ENCODE measurements at places on chromosomes 2 and 18.
A peak's percentile ranks its signal among the peaks of the same experiment; 100 is the strongest.

GRCh38 chr2:232387451-232388171 is 9.1 kb downstream of the ALPP start:
- H3K4me3 ChIP-seq: peak overlapping the region; percentile 60
- H3K36me3 ChIP-seq: no peaks in the 10 kb centered on the region
- H3K27me3 ChIP-seq: peaks cover 83% of the 10 kb centered on the region
- no peak overlapping the region for H3K27ac ChIP-seq

DNA sequence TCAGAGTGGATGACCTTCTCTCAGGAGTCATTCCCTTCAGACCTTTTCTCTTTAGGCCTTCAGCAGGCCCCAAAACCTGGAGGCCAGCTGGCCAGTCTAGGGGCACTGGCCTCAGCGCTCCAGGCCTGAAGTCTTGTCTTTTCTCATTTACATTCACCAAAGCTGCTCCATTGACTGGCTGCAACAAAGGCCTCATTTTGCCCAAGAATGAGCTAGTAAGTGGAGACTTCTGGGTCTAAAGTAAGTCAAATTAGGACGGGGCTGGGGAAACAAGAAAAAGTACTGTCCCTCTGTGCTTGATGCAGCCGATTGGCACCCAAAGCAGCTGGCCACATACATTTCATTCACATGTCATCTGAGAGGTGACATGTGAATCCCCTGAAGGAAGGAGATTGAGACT is 83.8 kb upstream of the RIOK3 start:
- peak overlapping the region; percentile 68 for H3K27ac ChIP-seq
- H3K36me3 ChIP-seq: no peaks in the 10 kb centered on the region
- no peaks in the 10 kb centered on the region for H3K27me3 ChIP-seq
- no peaks in the 10 kb centered on the region for H3K4me1 ChIP-seq
- H3K4me3 ChIP-seq: no peak overlapping the region

GRCh38 chr2:241741016-241741415 is 6.6 kb downstream of the D2HGDH start:
- H3K4me3 ChIP-seq: no peak overlapping the region
- H3K27ac ChIP-seq: no peak overlapping the region
- no peak for DNase-seq
- no peaks in the 10 kb centered on the region for H3K27me3 ChIP-seq
- no peaks in the 10 kb centered on the region for H3K4me1 ChIP-seq

GRCh38 chr18:37985126-37985525 is 419.5 kb upstream of the CELF4 start:
- no peaks in the 10 kb centered on the region for H3K4me1 ChIP-seq
- H3K36me3 ChIP-seq: no peaks in the 10 kb centered on the region
- no peaks in the 10 kb centered on the region for H3K27me3 ChIP-seq
- peak; percentile 82 for DNase-seq
- no peak overlapping the region for H3K27ac ChIP-seq

DNA sequence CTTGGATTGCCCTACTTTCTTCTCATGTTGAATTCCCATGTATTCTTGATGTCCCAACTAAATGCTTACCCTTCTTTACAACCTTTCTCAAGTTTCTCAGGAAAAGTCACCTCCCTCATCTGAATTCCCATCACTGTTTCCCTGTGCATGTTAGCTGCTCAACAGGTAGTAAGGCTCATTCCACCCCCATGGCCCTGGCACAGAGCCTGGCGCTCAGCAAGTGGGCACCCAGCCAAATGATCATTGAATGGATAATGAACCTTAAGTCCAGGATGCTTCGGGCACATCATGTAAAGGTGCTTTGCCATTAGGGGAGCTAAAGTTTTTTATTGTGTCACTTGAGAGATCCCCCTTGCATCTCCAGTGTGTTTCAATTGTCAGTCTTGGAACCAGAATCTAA is 124.0 kb downstream of the PKP4 start:
- H3K36me3 ChIP-seq: peaks cover 15% of the 10 kb centered on the region
- DNase-seq: no peak
- H3K27me3 ChIP-seq: no peaks in the 10 kb centered on the region
- H3K4me1 ChIP-seq: no peaks in the 10 kb centered on the region
- H3K4me3 ChIP-seq: no peak overlapping the region
- H3K27ac ChIP-seq: no peak overlapping the region

- peaks cover 2% of the 10 kb centered on the region for H3K4me1 ChIP-seq
- DNase-seq: no peak
- no peaks in the 10 kb centered on the region for H3K27me3 ChIP-seq
- peaks cover 7% of the 10 kb centered on the region for H3K36me3 ChIP-seq
- H3K4me3 ChIP-seq: no peak overlapping the region
These were observed 104.6 kb downstream of the PLEKHM3 start for GRCh38 chr2:207920721-207921120.

DNA sequence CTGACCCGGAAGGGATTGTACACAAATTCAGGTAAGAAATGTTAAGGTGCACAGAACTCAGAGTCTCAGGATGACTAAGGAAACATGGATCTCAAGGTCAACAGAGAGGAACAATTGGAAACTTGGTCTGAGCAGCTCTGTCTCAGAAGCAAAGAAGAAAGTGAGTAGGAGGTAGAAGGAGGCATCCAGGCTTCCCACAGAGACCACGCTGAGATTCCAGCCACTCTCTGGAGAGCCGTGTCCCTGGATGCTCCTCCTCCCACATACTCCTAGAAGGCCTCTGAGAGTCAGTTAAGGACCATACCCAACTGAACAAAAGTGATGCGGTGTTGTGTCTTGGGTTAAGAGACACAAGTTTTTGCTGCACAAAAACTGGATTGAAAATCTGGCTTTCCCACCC is 8.6 kb upstream of the PLB1 start:
- DNase-seq: no peak
- H3K27me3 ChIP-seq: peaks cover 5% of the 10 kb centered on the region
- no peak overlapping the region for H3K27ac ChIP-seq
- H3K4me3 ChIP-seq: no peak overlapping the region
- H3K4me1 ChIP-seq: no peaks in the 10 kb centered on the region

DNA sequence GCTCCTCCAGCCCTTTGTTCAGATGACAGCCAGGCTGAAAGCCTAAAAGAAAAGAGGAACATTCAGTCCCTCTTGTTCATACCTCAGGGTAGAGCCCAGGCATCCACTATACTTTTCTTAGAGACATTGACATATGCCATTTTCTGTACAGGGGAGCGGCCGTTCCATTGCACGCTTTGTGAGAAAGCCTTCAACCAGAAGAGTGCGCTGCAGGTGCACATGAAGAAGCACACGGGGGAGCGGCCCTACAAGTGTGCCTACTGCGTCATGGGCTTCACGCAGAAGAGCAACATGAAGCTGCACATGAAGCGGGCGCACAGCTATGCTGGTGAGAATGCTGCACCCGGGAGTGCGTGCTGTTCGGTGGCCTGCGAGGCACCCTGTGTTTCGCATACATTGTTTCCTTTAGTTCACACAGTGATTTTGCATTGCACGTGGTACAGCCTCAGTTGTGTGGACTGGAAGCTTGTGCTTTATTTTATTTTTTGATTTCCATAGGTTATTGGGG is 138.2 kb downstream of the ZNF236 start:
- DNase-seq: no peak
- no peak overlapping the region for H3K27ac ChIP-seq
- H3K27me3 ChIP-seq: no peaks in the 10 kb centered on the region
- H3K4me1 ChIP-seq: no peaks in the 10 kb centered on the region
- peaks cover 31% of the 10 kb centered on the region for H3K36me3 ChIP-seq

DNA sequence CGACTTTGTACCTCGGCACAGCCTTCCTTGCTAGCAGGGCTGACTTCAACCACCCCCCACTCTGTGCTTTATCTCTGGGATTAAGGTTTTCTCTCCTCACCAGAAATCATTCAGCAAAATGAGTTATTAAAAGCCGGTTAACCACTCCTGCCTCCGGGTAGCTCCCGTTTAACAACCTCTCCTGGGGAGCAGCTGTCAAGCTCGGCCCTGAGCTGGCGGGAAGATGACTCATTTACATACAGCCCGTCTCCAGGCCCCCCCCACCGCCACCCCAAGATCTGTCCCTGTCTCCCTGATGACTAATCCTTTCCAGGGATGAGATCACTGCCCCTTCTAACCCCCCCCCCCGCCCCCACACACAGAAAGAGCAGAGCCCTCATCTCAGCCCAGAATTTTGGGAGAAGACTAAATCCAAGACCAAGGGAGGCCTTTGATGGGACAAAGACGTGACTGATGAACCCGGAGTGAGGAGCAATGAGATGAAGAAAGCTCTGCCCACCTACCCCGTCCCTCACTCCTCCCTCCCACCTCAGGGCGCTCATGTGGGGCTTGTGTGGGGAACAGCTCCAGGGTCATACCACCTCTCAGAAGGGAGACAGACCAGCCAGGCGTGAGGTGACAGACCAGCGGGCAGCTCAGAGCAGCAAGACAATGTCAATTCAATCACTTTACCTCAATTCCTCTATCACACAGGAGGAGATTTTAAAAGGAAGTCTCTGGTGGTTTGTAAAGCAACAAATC is 131.4 kb downstream of the MSH2 start:
- peak; percentile 69 for DNase-seq
- peak overlapping the region; percentile 51 for H3K27ac ChIP-seq
- peaks cover 56% of the 10 kb centered on the region for H3K36me3 ChIP-seq
- H3K27me3 ChIP-seq: no peaks in the 10 kb centered on the region

- peak within 1 kb of the TSS; percentile 72 for H3K27ac ChIP-seq
- peaks cover 78% of the 10 kb centered on the region for H3K27me3 ChIP-seq
- H3K4me3 ChIP-seq: peak within 1 kb of the TSS; percentile 76
These were observed at the start of gene ATOH8 for GRCh38 chr2:85753525-85754312. Gene ATOH8, plus strand, starts transcription at chr2:85753991. Its CDS starts 199 bp downstream, at chr2:85754190.

DNA sequence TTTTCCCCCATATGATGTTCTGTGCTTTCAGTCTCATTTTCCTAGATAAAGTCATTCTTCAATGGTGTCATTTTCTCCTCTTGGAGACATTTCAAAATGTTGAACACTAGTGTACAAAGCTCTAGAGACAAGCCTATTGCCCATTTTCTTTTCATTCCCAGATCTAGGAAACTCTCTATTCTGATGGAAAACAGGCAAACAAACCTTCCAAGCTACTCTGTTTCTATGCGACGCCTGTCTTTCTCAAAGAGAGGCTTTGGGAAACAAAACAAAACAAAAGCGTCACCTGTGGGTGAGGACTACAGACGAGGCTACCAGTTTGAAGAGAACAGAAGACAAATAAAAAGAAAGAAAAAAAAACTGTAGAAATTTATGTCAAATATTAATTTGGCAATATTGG is 311.0 kb downstream of the CBLN2 start:
- DNase-seq: no peak
- no peaks in the 10 kb centered on the region for H3K4me1 ChIP-seq
- H3K36me3 ChIP-seq: no peaks in the 10 kb centered on the region
- no peaks in the 10 kb centered on the region for H3K27me3 ChIP-seq
- no peak overlapping the region for H3K4me3 ChIP-seq
- no peak overlapping the region for H3K27ac ChIP-seq

GRCh38 chr2:235051436-235052260 is 99.8 kb downstream of the SH3BP4 start:
- peaks cover 64% of the 10 kb centered on the region for H3K36me3 ChIP-seq
- H3K27me3 ChIP-seq: no peaks in the 10 kb centered on the region
- no peak overlapping the region for H3K4me3 ChIP-seq
- H3K4me1 ChIP-seq: no peaks in the 10 kb centered on the region

DNA sequence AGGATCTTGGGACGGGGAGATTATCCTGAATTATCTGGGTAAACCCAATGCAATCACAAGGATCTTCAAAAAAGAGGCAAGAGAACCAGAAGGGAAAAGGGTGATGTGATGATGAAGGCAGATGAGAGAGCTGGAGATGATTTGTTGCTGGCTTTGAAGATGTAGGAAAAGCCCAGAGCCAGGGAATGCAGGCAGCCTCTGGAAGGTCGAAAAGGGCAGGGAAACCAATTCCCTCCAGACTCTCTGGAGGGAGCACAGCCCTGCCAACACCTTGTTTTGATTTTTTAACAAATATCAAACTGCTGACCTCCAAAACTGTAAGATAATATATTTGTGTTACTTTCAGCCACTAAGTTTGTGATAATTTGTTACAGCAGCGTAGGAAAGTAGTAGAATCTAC is 48.9 kb upstream of the IL1R2 start:
- no peak overlapping the region for H3K4me3 ChIP-seq
- no peaks in the 10 kb centered on the region for H3K4me1 ChIP-seq
- H3K27me3 ChIP-seq: no peaks in the 10 kb centered on the region
- no peaks in the 10 kb centered on the region for H3K36me3 ChIP-seq
- no peak for DNase-seq

DNA sequence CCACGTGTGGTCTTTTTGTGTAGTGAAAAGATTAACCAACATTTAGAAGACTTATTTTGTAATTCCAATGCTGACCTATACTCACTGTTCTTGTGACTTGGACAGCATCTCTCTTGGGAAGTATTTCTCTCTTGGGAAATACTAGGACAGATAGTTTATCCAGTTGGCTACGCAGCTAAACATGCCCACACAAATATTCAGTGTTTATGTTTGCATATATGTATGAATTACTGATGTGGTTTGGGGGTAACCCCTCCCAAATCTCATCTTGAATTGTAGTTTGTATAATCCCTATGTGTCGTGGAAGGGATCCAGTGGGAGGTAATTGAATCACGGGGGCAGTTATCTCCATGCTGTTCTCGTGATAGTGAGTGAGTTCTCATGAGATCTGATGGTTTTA is 2062.3 kb upstream of the CELF4 start:
- no peak for DNase-seq
- H3K4me3 ChIP-seq: no peak overlapping the region
- H3K27ac ChIP-seq: no peak overlapping the region

GRCh38 chr2:107740300-107740699 is 86.4 kb upstream of the RGPD4 start:
- DNase-seq: no peak
- no peak overlapping the region for H3K4me3 ChIP-seq
- no peaks in the 10 kb centered on the region for H3K36me3 ChIP-seq

GRCh38 chr18:69958422-69958821 is 10.7 kb upstream of the CD226 start:
- H3K36me3 ChIP-seq: no peaks in the 10 kb centered on the region
- no peak overlapping the region for H3K27ac ChIP-seq
- H3K27me3 ChIP-seq: no peaks in the 10 kb centered on the region
- no peak for DNase-seq

DNA sequence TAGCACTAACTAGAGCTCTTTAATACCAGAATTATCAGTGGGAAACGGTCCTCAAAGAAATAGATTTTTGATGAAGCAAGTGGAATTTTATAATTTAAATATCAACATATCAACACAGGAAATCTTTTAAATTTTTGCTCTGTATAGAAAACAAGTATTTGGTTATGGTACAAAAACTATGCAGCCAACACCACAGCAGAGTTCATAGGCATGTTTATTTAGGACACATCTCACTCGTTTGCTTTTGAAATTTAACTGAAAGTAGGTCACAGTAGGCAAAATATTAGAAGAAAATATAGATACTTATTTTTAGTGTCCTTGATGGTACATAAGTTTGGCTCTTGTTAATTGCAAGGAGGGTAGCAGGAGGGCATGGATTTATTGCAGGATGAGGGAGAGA is 34.3 kb upstream of the TANC1 start:
- H3K27ac ChIP-seq: no peak overlapping the region
- H3K4me1 ChIP-seq: no peaks in the 10 kb centered on the region
- H3K27me3 ChIP-seq: no peaks in the 10 kb centered on the region
- H3K36me3 ChIP-seq: no peaks in the 10 kb centered on the region
- no peak for DNase-seq
- H3K4me3 ChIP-seq: no peak overlapping the region

Data from endodermal cell (in vitro differentiated cells).